ENCODE measurements at places on chromosomes 3 and 15.

DNA sequence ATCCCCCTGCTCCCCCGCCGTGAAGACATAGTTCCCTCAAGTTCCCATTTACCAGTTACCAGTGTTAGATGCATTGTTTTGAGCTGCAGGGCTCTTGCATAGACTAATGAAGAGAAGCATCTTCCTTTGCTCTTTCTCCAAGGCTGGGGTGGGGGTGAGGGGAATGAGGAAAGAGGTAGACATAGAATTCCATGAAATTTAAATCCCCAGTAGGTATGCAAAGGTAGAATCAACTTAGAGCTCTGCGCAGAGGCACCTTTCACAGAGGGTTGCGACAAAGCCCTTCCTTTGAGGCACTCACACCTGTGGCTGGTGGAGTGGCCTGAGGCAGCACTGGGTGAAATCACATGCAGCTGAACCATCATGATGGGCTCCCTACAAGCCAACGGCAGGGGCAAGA, 101.3 kb downstream of the WDR76 start:
- DNase-seq = no peak

DNA sequence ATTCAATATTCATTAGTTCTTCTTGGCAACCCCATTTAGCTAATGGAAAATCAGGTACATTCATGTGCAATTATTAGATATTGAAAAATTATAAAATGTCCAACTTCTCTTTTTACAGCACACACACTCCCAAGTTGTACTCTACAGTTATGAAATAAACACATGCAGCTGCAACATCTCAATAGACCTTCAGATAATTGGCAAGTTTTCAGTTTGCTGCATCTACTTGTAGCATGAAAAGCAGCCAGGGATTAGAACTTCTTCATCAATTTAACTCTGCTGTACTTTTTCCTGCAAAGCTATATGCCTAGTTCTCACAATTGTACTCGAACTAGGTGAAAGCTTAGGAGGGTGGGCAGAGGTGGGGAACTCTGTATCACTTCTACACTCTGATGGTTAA, 46.6 kb upstream of the FHIT start:
- DNase-seq = no peak

DNA sequence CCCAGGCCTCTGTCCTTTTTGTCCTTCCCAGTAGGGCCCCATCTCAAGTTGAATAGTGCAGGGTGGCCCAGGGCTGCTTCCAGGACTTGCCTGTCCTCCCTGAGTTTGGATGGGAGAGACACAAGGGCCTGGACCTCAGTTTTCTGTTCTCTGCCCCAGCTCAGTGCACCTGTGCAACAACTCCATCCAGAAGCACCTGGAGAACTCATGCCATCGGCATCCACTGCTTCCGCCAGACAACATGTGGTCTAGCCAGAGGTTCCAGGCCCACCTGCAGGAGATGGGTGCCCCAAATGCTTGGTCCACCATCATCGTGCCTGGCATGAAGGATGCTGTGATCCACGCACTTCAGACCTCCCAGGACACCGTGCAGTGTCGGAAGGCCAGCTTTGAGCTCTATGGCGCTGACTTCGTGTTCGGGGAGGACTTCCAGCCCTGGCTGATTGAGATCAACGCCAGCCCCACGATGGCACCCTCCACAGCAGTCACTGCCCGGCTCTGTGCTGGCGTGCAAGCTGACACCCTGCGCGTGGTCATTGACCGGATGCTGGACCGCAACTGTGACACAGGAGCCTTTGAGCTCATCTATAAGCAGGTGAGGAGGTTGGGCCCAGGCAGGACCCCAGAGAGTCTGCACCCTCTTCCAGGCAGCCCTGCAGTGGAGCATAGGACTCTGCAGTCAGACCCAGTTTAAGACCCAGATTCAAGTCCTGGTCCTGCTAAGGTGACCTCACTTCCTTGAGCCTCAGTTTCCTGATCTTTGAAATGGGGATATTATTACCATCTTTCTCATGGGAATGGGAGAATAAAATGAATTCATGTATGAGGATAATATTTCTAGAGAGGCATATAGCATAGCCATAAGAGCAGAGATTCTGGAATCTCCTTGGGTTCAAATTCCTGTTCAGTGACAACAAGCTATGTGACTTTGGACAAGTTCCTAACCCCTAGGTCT, 14.7 kb downstream of the RPUSD3 start:
- DNase-seq = no peak

GRCh38 chr3:9302425-9303181, 53.2 kb upstream of the SRGAP3 start:
- peak; percentile 87 for DNase-seq

- DNase-seq = no peak
These were observed 198.8 kb downstream of the XXYLT1 start for GRCh38 chr3:195071916-195072820.

DNA sequence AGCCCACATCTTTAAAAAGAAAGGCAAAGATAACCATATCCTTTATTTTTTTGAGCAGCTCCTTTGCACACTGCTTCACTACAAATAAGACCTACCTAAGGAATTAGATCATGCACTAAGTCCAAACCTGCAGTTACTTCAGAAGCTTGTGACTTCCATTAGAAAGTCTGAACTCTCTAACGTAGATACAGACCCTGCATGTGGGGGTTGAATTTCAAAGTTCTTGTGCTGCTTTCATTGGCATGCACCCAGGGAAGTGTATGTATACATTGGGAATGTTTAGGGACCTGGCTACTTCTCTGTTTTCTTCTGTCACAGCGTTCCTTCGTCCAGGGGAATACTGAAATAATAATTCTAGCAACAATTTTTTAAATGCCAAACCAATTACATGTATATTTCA, 185.2 kb upstream of the IL12A start:
- DNase-seq = no peak

DNA sequence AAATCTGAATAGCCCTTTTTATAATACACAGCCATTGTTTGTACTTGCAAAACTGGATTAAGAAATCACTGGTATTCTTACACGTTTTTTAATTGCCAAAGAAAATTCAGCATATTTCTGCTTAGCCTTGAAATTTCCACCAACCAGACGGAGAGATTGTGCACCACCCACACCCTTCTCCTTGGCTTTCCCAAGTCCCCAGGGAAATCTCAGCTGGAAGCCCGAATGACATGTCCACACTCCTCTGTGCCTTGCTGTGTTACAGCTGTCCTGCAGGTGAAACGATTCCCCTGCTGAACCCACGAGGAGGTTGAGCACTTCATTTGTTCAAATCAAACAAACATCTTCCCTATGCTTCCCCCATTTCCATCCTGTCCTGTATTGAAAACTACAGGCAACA, 49.6 kb upstream of the PPARG start:
- DNase-seq = no peak

DNA sequence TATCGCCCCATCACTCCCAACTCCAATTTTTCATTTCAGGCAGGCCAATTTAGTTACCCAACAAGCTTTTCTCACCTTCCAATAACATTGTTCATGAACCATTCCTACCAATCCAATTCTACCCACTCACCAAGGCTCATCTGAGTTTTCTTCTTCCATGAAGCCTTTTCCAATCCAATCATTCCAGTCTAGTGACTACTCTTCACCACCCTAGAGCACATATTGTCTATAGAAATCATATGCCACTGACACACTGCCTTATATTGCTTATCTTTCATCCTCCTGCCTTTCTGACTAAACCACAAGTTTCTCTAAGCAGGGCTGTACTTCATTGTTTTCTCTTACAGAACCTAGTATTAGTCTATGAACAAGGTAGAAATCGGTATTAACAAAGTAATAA, 11.4 kb downstream of the CCDC14 start:
- DNase-seq = no peak

GRCh38 chr15:42058791-42059190, 35.6 kb downstream of the PLA2G4D start:
- no peak for DNase-seq

DNA sequence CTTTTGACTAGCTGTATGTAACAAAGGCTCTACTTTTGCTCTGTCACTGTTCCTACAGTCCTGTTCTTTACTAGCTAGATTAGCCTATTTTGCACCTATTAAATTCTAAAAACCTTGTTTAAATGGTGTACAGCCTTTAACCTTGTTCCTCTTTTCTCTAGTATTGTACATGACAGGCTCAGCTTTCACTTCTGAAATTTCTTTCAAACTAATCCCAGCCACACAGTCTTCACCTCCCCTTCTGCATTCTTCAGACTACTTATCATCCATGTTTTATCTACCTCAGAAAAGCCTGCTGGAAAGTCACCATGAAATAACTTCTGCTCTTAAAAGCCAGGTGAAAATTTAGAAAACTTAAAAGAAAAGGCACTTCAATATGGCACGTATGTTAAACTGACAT, 122.4 kb downstream of the NECTIN3 start:
- DNase-seq = no peak

GRCh38 chr15:90165659-90166489, 35.3 kb upstream of the SEMA4B start:
- DNase-seq = no peak

DNA sequence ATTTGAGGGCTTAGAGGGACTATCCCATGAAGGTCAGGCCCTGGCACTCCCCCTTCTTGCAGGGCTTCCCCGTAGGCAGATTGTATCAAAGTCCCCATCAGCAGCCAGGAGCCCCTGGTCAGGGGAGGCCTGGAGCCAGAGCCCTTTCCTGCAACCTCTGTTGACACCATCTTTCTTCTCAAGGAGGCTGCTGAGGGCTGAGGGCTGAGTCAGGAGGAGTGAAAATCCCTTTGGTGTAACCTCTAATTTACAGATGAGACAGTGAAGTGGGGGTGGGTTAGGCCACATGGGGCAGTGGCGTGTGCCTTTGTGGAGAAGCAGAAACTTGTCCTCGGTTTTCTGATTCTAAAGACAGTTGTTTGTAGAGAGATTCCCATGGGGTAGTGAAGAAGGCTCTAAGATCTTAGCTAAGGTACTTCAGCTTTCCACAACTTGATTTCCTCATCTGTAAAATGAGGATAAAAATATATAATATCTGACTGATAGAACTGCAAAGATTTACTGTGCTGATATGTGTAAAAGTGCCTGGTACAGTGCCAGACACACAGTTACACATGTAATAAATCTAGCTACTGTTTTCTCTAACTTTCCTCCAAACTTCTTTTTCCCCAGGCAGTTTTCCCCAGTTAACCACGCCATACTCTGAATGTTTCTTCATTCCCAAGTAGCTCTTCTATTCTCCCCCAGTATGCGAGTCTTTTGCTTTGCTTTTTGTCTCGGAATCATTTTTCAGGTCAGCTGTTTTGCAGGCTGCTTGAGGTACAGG, 249.4 kb upstream of the TPM1 start:
- no peak for DNase-seq

- no peak for DNase-seq
These were observed 475.4 kb upstream of the CNTN3 start for GRCh38 chr3:75089841-75090240.

- no peak for DNase-seq
These were observed 93.7 kb downstream of the RAD18 start for GRCh38 chr3:8869613-8870012.

GRCh38 chr15:68314563-68314962, 37.0 kb downstream of the FEM1B start:
- no peak for DNase-seq

DNA sequence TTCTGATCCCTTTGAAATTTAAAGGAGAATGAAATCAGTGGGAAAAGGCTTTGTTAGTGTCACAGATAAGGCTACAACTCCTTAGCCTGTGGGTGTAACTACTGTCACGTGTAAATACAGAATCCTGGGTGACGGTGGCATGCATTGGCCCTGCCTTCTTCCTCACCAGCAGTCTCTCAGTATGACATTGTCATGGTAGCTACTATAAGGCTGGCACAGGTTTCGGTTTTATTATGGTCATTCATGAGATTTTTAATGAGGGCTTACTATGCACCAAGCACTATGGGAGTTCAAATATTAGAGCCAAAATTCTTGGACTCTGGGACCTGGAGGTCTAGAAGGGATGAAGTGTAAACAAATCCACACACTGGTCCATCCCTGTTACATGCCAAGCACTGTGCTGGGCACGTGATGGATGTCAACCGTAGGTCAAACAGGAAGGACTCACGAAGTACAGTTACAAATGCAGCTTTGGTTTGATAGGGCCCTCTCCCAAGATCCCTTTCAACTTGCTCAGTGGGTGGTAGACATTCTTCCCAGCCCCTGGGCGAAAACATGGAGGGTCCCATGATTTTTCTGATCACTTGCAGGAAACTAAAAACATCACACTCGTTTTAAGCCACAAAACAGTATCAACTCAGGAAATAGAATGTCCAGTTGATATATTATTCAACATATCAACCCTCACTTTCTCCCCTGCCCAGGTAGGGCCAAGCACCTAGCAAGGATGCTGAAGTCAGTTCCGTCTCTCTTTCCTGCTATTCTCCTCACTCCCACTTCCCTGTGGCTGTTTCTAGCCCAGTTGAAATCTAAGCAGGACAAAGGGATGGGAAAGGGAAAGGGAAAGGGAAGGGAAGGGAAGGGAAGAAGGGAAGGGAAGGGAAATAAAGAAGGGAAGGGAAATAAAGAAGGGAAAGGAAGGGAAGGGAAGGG, 25.3 kb downstream of the BFSP2 start:
- no peak for DNase-seq

DNA sequence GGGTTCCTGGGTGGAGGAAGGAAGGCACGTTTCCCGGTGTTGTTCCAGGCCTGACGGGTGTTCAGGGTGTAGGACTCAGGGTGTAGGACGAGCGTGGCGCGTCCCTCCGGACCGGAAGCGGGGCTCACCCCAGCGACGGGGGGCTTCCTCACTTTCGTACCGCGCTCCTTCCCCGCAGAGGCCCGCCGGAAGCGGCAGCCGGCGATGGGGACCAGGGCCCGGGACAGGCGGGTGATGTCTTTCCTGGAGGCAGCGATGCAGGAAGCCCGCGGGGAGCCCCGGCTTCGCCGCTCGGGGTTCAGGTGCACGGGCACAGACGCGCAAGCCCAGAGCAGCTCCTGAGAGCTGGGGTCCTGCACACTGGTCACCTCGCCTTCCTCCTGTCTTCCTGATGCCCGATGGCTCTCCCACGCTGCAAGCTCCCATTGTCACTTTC, 13.4 kb downstream of the FOXL2NB start:
- DNase-seq = no peak

- no peak for DNase-seq
These were observed 8.6 kb upstream of the TNK2 start for GRCh38 chr3:195916991-195917390.
